Chondrocyte (in vitro differentiated cells): ENCODE measurements at places on chromosomes 13 and 19. TPM values are rescaled to one million over a fixed set of nuclear protein-coding genes. Genes with fewer than 3 reads are reported as not detected.

DNA sequence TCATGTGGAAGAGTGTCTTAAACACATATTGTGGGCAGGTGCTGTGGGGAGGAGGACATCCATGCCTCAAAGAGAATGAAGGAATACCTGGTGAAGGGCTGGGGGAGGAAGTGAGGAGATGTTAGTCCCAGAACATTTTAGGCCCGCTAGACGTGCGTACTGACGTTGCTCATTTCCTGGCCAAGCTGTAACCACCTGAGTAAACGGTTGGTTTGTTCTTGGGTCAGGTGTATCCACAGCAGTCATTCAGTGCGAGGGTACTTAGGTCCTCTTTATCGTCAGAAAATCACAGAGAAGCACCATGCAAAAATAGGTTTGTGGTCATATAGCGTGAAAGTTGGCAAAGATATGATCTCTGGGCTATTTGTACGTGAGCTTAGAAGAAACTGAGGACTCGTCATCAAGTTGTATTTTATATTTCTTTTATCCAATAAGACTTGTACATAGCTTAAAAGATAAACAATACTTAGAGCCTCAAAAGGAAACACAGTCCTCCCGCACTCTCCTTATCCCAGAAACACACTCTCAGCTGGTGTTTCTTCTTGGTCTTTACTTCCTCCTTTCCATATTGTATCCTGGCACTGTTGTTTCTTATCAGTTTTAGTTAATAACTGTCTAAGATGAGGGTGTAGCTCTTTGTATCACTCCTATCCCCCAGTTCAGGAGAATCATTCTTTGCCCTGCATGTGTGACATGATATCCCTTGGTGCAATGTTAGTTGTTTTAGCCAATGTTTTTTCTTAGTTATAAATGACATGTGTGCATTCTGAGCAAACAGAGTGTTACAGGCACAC, 52.0 kb downstream of the ARHGEF7 start:
- no peak for DNase-seq

DNA sequence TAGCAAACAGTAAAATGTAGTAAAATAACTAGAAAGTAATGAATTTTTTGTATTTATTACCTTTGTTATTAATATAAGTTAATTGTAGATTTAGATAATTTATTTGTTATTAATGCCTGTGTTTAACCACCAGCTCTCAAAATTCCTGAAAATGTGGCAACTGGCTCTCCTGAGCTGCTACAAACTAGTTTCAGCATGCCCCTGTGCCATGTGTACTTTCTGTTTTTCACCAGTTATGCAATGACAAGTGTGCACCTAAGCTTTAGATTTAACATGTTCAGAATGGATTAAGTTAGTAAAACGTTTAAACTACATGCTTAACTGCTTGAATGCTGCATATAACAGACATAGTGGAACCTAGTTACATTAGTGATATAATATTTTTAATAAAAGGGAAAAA, 88.1 kb downstream of the POSTN start:
- DNase-seq, result no peak

DNA sequence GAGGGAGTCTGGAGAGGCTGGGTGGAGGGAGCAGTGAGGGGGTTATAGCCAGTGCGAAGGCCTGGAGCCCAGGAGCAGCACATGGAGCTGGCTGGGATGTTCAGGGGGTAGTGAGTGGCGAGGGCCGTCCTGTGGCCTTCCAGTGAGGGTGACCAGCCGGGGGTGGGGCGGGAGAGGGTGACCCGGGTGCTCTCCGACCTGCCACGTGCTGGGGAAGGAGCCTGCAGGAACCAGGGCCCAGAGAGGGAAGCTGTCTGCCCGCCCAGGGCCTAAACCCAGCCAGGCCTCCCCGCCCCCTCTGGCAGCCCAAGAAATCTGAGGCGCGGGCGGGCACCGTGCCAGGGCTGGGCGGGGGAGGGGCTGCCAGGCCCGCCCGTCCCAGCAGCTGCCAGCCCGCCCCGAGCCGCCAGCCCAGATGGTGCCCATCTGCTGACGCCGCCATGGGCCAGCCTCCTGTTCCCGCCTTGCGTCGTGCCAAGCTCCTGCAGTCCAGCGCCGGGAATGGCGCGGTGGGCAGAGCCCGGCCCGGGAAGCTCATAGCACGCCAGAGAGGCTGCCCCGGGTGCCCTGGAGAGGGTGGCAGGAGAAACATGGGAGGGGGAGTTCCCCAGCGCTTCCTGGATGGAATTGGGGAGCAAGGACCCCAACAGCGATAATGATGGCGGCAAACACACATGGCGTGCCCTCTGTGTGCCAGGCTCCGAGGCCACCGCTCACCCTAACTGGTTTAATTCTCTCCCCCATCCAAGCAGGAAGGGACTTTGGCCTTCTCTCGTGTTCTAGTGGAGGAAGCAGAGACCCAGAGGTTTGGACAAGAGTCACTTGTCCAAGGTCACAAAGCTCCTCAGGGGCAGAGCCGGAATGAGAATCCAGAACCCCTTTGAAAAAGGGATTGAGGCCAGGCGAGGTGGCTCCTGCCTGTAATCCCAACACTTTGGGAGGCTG, 21.5 kb downstream of the NFIC start:
- no peak for DNase-seq

GRCh38 chr19:1063909-1064660, 2.9 kb upstream of the ARHGAP45 start:
- DNase-seq, result no peak

DNA sequence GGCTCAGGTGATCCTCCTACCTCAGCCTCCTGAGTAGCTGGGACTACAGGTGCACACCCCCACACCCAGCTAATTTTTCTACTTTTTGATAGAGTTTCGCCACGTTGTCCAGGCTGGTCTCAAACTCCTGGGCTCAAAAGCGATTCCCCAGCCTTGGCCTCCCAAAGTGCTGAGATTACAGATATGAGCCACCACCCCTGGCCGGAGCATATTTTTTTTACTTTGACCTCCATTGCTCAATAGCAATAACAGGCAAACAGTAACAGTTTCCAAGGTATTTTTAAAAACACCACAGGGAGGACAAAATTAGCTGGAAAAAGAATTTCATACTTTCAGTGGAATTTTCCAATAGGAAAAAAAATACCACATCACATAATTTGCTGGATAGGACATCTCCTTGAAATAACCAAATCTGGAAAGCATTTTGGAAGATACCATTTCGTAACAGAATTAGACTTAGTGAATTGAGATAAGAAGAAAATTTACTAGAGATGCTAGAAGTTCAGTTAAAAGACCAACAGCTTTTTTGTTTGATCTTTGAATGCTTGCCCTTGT, 5.2 kb downstream of the DUXA start:
- no peak for DNase-seq

DNA sequence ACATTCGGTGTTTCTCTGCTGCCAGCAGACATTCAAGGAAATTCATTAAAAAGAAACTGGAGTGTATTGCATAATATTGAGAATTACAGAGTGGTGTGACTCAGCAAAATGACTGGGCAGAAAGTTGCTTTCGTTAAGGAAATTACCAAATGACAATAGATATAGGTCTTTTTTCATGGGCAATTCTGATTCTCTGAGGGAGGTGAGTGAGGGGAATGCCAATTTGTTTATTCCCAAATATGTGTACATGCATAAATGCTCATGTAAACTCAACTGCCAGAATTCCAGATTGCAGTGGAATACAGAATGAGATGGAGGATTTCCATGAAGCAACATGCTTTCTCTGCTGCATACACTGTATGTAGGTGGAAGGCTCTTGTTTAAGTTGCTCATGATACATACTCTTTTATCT, 1730.1 kb downstream of the SLITRK5 start:
- no peak for DNase-seq

DNA sequence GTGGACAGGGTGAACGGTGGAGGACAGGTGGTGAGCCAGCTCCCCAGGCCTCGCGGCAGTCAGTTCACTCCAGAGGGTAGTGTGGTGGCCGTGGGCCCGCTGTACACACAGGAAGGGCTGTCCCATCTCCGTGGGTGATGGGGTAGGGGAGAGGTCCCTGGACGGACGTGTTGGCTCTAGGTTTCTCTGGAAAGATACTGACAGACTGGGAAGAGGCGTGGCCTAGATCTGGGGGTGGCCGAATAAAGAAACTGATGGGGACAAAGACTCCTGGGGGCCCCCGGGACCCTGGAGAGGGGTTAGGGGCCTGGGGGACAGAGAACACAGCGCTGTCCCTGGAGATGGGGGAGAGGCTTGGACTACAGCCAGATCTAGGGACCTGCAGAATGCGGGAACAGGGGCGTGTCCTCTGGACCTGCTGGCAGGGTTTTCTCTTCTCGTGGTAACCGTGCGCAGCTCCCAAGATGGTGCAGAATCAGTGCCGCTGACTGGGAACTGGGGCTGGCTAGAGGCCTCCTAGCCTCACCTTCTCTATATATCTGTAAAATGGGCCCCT, 4.0 kb upstream of the PRAM1 start:
- no peak for DNase-seq

DNA sequence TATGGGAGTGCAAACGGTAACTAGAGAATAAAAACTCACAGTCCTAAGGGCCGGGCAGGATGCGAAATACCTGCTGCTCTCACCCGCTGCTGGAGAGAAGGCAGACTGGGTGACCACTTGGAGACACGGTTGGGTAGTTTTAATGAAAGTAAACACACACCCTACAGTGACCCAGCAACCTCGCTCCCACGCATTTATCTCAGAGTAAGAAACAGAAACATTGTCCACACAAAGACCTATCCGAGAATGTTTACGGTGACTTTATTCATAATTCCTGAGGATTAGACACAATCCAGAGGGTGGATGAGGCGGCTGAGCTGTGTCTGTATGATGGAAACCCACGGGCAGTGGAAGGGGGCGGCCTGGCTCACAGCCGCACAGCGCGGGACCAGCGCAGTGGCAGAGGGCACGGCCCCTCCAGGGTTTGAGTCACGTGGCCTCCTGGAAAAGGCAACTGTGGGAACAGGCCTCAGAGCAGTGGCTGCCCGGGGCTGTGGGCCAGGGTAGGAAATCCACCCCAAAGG, 73.5 kb upstream of the C13orf46 start:
- no peak for DNase-seq

GRCh38 chr19:56137405-56137804, 3.7 kb upstream of the ZNF444 start:
- no peak for DNase-seq

DNA sequence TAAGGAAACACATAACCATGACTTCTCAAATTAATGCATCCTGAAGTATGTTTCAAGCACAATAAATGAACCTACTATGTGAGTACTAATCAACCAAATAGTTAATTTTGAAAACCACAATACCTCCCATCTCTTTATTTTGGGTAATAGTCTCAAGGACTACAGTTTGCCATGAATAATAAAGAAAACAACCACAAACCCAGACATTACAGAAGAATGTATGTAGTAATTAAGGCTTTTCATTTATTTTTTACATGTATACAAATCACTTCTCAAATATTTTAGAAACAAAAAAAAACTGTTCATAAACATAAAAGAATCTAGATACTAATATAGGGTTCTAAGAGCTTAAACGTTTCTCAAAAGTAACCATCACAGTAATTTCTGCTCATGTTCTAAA, 6.8 kb downstream of the KATNAL1 start:
- DNase-seq, result no peak

DNA sequence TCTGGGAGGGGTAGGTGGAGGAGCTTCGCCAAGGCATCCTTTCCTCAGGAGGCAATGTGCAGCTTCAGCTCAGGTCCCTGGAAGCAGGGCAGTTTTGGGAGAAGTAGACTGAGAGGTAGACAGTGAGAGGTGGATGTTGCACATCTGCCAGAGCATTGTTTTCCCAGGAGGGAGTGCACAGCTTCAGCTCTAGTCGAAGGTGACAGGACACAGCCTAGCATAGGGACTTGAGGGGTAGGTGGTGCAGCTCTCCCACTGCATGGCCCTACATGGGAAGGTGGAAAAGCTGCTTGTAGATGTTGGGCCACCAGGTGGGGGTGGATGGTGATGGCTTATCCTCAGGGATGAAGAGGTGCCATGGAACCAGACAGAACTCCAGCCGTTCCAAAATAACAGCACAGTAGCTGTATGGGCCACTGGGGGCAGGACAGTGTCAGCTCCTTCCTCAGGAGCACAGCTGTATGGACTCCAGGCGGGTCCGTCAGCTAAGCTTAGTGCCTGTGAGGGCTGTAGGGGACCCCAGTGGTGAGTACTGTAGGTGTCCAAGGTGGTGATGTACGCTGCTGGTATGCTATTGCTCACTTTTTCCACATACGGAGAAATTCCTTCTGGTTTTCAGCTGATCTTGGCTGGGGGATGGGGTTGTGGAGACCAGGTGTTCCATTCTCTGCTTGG, 17.4 kb upstream of the ZNF543 start:
- no peak for DNase-seq

DNA sequence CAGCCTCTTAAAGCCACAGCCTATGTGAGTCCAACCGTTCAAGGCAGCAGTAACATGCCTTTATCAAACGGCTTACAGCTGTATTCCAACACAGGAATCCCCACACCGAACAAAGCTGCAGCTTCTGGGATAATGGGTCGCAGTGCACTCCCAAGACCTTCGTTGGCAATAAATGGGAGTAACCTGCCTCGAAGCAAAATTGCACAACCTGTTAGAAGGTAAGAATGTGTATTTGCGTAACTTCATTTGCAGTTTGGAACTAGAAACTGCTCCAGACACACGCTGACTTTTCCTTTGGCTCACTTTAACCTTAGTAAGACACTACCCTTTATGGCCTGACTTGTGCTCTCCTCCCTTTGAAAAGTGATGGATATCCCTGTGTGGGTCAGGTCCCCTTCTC, 63.4 kb downstream of the SLAIN1 start:
- no peak for DNase-seq

- peak; percentile 96 for DNase-seq
These were observed 8.4 kb downstream of the EMP3 start for GRCh38 chr19:48333467-48334384.

DNA sequence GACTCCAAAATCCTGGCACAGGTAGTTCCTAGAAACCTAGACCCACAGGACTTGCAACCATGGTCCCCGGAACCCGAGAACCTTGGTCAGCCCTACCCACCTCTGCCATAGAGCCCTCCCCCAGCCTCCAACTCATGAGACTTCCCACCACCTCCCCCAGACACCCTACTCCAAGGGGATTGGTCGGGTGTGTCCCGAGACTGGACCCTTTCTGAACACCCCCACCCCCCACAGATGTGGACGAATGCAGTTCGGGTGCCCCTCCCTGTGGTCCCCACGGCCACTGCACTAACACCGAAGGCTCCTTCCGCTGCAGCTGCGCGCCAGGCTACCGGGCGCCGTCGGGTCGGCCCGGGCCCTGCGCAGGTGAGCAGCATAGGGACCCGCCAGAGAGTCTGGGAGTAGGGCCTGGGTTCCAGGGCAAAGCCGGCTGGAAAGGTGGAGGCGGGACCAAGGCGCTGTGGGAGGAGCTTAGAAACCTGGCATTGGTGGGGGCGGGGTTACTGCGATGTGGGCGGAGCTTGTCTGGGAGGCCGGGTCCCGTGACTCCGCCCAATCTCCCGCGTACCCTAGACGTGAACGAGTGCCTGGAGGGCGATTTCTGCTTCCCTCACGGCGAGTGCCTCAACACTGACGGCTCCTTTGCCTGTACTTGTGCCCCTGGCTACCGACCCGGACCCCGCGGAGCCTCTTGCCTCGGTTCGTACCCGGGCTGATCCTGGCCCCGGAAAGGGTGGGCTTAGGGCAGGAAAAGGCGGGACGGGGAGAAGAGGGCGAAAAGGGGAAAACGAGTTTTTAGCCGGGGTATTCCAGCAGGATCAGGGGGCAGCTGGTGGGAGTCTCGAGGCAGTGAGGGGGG, 11.9 kb downstream of the LTBP4 start:
- DNase-seq, result peak; percentile 94

The XAB2 gene
- total RNA-seq, result 26.7 to 29.8 TPM (median 27.4 TPM) in 3 replicates

The KASH5 gene
- not detected in 3 replicates for total RNA-seq

The LILRB4 gene
- not detected in 3 replicates for total RNA-seq

The CRLF1 gene
- 13.2 to 21.9 TPM (median 15.3 TPM) in 3 replicates for total RNA-seq

The LMTK3 gene
- total RNA-seq, result 0.48 to 0.67 TPM (median 0.54 TPM) in 3 replicates

The MRPL57 gene
- 10.9 to 13.9 TPM (median 11.4 TPM) in 3 replicates for total RNA-seq

The C19orf33 gene
- 2.0 to 5.2 TPM (median 2.0 TPM) in 3 replicates for total RNA-seq
